K562 (cell line): ENCODE measurements at places on chromosomes 4 and X.
A peak's percentile ranks its signal among the peaks of the same experiment; 100 is the strongest.

- DNase-seq, result peak; percentile 25
Measured at GRCh38 chr4:152534541-152535359, 1.1 kb downstream of the FBXW7 start.

- DNase-seq, result no peak
Measured at GRCh38 chrX:119735467-119735866, 22.9 kb upstream of the SOWAHD start.

GRCh38 chr4:172141025-172141424 lies 327.8 kb downstream of the GALNTL6 start:
- DNase-seq, result no peak

DNA sequence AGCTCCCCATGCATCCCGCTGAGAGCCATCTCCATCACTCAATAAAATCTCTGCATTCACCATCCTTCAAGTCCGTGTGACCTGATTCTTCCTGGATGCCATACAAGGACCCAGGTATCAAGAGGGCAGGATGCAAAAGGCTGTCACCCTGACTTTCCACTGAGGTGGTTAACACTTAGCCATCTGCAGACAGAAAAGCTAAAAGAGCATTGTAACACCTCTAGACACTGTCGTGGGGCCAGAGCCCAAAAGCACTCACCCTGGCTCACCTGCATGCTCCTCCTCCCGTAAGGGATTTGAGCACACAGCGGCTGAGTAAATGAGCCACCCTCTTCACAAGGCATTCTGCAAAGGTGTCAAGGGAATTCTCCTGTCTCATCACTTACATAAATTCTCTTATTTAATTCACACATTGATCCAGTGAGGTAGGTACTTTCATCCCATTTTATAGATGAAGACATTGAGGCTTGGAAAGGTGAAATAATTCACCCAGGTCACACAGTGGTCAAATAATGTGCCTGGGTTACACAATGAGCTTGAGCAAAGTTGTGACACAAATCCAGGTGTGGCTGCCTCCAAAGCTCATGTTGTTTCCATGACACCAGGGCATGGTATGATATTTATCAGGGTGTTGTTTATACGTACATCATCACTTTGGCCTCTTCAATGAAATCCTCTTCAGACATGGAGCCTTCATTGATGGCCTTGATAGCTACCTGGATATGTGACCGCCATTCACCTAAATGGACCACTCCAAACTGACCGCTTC lies 48.0 kb downstream of the TXK start:
- no peak for DNase-seq

DNA sequence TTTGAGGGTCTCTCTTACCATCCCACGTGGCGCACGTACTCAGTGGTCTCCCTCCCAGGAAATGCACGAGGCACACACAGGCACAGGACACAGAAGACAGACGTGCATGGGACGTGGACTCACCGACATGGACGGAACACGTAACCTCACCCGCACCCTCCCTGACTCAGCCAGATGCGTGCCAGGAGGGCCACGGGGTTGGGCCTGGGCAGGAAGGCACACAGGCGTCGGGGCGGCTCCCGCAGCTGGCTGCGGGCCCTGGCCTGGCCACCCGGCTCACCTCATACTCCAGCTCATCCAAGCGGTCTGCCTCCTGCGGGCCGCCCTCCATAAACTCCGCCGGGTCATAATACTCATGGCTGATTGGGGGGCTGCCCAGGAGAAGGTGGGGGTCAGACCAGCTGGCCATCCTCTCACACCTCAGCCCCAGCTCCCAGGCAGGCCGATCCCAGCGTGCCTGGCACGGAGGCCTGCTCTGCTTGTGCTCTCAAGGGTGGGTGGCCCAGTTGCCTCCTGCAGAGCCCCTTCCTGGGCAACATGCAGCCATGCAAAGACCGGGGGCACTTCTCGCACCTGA lies 12.6 kb downstream of the SSR4 start:
- no peak for DNase-seq

- no peak for DNase-seq
Measured at GRCh38 chr4:153131596-153131995, 72.6 kb upstream of the TRIM2 start.

GRCh38 chrX:110491846-110492620 lies 133.4 kb downstream of the RTL9 start:
- DNase-seq, result no peak

DNA sequence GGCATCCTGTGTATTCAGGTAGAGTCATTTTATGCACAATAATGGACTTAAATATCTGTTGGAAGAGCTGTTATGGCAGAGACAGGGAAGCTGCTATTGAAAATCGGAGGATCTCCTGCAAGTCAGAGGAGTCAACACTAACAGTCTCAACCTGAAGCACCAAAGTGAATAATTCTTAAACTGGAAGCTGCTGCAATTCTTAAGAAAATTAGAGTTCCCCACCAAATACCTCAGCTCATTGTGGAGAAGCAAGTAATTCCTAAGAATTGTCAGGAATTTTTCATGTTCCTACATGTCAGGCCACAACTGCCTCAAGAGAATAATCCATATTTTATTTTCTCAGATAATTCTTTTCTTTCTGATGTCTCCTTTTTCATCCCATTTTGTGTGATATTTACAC lies 892.6 kb upstream of the LCORL start:
- DNase-seq, result no peak

GRCh38 chrX:24982306-24982965 lies 33.3 kb downstream of the ARX start:
- DNase-seq, result no peak

GRCh38 chrX:51316271-51316670 lies 16.4 kb upstream of the NUDT10 start:
- no peak for DNase-seq

- DNase-seq, result no peak
Measured at GRCh38 chr4:55248756-55249155, 97.3 kb upstream of the SRD5A3 start.

- no peak for DNase-seq
Measured at GRCh38 chr4:71816676-71817303, 32.9 kb upstream of the GC start.

DNA sequence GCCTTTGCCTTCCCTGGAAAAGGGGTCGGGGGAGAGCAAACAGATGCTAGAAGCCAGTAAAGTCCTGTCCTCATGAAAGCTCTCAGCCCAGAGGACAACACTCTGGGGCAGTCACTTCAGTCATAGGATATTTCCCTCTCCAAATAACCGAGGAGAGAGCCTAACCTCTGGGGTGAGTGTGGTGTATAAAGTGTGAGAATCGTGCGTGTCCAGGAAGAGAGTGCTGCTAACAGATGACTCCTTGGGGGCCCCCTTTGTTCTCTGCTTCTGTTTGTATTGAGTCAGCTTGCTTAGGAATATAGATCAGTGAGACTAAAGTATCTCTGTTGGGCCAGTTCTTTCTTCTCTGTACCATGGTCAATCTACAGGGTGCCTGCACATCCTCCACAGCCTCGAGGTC lies 247.2 kb downstream of the PALLD start:
- no peak for DNase-seq

DNA sequence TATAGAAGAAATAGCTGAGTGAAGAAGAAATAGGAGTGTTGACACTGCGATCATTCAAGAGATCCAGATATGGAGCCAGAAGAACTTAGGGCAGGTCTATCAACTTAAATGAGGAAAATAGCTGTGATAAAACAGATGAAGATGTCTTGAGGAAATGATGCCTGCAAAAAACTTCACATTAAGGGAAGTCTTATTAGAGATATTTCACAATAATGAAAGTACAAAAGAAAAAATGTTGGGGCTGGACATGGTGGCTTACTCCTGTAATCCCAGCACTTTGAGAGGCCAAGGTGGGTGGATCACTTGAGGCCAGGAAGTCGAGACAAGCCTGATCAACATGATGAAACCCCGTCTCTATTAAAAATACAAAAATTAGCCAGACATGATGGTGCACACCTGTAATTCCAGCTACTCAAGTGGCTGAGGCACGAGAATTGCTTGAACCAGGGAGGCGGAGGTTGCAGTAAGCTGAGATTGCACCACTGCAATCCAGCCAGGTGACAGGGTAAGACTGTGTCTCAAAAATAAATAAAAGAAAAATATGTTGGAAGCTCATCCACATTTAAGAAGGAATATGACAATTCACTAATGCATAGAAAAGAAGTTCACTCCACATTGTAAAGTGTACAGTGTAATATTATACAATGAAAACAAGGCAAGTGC lies 56.3 kb downstream of the PKD2 start:
- no peak for DNase-seq

- no peak for DNase-seq
Measured at GRCh38 chrX:133847340-133847994, 137.9 kb downstream of the GPC3 start.

DNA sequence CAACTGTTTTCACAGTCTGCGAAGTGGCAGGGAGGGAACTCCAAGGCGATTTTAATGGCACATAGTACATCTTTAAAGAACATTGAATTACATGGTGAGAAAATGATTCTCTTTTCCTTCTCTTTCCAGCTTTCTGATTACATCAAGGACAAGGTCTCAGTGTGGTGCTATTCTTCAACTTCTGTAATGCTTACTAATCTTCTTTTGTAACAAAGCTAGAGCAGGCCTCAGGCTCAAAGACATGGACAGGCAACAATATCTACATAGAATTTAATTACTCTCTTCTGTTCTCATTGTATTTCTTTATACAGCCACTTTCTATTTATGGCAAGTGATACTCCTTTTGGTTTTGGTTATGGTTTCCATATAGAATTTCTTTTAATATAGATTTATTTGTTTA lies 48.4 kb downstream of the RTL5 start:
- no peak for DNase-seq

DNA sequence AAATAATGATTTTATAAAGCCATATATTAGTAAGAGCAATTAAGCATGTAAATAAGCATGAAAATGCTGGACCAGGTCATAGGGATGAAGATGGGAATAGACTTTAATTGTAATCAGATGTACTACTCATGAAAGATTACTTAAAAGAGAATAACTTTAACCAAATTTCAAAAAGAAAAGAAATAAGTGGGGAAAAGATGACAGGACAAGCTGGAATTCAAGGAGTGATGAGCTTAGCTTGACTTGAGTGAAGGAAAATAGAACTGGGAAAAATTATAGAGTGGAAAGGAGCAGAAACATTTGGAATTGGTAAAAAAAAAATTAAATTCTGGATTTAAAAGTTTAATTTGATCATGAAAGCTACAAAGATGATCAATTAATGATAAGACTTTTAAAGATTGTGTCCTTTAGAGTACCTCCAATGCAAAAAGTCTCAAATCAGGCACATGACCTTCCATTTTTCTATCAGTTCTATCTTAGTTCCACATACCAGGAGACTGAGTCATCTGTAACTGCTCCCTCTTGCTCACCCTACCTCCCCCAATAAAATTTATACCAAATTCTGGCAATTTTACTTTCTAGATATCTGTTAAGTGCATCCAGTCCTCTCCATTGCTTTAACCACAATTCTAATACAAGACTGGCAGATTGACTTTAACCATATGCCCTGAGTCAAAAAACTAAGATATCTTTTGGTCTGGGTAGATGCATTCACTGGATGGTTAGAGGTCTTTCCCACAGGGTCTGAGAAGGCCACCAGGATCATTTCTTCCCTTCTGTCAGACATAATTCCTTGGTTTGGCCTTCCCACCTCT lies 56.4 kb upstream of the SLIT2 start:
- no peak for DNase-seq

- no peak for DNase-seq
Measured at GRCh38 chr4:89364541-89364940, 56.9 kb upstream of the GPRIN3 start.

DNA sequence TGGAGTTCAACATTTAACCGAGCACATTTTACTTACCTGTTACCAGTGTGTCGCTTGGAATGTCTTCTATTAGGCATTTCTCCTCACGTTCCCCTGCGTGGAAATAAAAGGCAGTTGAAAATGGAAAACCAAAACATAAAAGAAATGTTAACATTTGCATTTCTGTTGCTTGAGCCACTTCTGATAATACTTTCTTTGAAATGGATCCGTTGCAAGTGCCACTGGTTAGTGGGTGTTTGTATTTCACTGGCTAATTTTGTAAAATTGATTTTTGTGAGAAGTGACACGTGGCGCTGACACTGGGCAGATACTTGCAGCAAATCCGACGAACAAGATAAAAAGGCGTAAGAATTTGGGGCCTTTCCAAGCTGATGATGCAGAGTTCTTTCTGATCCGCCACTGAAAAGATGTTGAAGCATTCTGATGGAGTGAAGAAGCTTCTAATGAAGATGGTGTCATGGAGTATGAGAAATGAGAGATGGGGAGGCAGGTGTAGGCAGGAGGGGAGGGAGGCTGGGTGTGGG lies 18.8 kb downstream of the SPON2 start:
- no peak for DNase-seq

GRCh38 chr4:2886622-2887021 lies 43.0 kb downstream of the ADD1 start:
- no peak for DNase-seq

DNA sequence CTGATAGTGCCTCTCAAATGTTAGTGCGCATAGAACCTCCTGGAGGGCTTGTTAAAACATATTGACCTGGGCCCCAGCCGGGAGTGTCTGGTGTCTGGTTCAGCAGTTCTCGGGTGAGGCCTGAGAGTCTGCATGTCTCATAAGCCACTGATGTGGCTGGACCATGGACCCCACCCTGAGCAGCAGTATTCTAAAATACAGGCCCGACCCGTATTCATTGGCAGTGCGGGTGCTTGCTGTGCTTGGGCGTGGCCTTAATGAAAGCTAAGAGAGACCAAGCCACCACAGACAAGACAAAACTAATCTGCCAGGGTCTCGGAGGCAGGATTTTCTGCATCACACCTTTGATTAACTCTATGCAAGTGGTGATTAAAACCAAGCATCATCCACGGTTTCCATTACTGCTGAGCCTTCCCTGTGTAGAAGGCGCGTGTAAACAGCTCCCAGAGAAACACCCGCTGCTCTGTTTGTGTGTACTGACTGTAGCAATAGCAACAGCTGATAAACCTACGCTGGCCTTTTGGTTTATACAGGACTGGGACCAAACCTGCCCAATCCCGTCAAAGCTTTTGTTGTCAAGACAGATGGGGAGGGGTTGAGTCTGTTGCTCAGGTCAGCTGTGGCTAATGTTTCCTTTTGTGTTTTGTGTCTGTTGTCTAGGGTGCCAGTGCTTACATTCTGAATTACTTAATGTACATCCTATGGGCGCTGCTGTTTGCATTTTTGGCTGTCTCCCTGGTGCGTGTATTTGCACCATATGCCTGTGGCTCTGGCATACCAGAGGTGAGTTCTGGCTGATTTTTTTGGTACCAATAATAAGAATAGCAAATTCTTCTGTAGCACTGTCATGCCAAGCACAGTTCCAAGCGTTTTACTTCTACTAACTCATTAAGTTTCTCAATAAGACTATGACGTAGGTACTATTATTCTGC lies 40.8 kb downstream of the CLCN4 start:
- DNase-seq, result no peak

DNA sequence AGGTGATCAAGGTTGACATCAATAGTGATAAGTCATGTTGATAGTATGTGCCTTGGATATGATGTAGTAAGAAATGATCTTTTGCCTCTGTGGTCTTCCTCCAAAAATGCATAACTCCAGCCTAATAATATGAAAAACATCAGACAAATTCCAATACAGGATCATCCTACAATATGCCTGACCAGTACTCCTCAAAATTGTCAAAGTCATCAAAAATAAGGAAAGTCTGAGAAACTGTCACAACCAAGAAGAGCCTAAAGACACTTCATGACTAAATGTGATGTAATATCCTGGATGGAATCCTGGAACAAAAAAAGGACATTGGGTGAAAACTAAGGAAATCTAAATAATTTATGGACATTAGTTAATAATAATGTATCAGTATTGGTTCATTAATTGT lies 50.3 kb upstream of the LCORL start:
- DNase-seq, result no peak
